ENCODE measurements at places on chromosomes 12 and 14.
A peak's percentile ranks its signal among the peaks of the same experiment; 100 is the strongest.

- DNase-seq = no peak
Measured at GRCh38 chr14:101457301-101457935, 103.9 kb upstream of the DIO3 start.

- DNase-seq = no peak
Measured at GRCh38 chr14:63764103-63764502, 36.2 kb upstream of the SGPP1 start.

- peak; percentile 41 for DNase-seq
Measured at GRCh38 chr12:121404734-121405133, 4.8 kb downstream of the RNF34 start.

GRCh38 chr14:79404874-79405511, 806.3 kb downstream of the DIO2 start:
- DNase-seq = no peak

DNA sequence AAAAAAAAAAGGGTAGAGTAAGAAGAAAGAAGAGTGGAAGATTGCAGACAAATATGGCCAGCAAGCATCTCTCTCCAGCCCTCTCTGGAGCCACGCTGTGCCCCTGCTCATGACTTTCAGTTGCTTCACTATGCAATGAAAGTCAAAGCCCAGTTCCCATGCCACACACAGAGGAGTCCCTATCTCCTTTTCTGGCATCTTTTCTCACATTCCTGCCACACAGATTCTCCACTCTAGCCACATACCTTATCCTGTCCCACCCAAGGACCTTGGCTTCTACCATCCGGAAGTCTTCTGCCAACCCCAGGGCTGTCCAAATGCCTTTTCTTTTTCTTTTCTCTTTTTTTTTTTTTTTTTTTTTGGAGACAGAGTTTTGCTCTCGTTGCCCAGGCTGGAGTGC, 39.3 kb upstream of the CAPRIN2 start:
- no peak for DNase-seq

DNA sequence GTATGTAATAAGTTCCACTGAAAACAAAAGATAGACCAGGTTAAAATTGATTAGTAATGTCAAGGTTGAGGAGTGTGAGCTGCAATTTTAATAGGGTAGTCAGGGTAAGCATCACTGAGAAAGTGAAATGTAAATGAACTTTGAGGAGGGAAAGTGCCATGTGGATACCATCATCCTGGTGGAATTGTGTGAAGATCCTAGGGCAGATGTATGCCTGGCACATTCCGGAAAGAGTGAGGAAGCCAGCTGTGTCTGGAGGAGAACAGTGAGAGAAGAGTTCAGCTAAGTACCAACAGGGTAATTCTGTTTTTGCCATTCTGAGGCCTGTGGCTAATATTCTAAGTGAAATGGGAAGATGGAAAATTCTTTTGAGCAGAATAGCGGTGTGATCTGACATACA, 2.9 kb upstream of the CLEC2A start:
- no peak for DNase-seq

DNA sequence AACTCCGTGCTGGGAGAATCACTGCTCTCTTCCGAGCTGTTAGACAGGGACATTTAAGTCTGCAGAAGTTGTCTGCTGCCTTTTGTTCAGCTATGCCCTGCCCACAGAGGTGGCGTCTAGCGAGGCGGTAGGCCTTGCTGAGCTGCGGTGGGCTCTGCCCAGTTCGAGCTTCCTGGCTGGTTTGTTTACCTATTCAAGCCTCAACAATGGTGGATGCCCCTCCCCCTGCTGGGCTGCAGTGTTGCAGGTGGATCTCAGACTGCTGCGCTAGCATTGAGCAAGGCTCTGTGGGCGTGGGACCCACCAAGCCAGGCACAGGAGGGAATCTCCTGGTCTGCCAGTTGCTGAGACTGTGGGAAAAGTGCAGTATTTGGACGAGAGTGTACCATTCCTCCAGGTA, 43.7 kb downstream of the GPR137C start:
- no peak for DNase-seq

- DNase-seq = no peak
Measured at GRCh38 chr12:53123578-53124351, 20.5 kb downstream of the SOAT2 start.

GRCh38 chr14:90777830-90778485, 38.3 kb downstream of the TTC7B start:
- DNase-seq = no peak

DNA sequence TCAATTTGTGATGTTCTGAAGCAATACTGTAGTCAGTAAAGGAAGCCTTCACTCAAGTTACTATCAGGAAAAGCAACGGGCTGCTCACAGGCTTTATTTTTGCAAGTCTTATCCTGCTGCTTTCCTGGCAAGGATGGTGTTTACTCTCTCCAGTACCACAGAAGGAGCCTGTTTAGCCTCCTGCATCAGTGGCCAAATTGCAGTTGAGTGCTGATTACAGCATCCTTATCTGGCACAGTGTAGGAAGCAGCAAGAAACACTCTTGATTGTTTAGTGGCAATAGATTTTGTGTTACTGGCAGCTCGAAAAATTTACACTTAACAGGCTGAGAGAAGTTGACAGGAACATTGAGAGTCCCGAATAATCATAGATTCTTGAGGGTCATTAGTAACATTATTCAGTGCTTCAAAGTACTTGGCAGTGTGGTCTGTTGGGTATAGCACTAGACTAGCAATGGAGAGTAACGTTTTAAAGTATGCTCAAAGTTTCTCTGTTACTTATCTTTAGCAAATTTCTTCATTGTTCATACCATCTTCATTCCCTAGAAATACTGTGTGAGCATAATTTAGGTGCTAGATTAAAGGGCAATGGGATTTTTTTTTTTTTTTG, 11.7 kb downstream of the TULP3 start:
- DNase-seq = no peak

DNA sequence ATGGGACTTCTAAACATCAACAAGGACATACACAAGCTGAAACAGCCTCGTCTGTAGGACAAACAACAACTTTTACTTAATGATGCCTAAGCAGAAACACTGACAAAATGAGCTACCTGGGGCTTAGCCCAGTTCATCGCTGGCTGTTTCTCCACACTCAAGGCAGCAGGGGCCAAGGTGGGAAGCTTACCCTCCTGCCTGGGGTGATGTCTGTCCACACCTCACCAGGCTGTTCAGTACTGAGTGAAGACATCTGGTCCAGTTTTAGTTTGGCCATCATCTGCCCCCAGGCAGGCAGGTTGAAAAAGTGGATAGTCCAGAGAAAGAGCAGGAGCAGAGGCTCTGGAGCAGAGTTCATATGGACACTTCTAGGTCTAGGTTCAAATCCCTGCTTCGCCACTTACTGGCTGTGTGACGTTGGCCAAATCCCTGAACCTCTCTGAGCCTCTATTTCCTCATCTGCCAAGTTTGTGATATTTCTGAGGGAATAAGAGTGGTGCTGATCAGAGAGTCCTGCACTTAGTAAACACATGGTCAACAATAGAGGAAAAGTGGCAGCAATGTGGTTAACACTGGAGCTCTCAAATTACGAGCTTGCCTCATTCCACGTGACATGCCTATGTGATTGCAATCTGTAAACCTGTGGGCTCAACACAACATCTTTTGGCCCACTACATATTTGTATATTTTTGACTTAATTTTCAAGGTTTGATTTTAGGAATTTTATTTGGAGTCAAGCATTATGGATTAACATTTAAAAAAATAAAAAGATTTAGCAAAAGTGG, 720.1 kb upstream of the TMEM132C start:
- no peak for DNase-seq

DNA sequence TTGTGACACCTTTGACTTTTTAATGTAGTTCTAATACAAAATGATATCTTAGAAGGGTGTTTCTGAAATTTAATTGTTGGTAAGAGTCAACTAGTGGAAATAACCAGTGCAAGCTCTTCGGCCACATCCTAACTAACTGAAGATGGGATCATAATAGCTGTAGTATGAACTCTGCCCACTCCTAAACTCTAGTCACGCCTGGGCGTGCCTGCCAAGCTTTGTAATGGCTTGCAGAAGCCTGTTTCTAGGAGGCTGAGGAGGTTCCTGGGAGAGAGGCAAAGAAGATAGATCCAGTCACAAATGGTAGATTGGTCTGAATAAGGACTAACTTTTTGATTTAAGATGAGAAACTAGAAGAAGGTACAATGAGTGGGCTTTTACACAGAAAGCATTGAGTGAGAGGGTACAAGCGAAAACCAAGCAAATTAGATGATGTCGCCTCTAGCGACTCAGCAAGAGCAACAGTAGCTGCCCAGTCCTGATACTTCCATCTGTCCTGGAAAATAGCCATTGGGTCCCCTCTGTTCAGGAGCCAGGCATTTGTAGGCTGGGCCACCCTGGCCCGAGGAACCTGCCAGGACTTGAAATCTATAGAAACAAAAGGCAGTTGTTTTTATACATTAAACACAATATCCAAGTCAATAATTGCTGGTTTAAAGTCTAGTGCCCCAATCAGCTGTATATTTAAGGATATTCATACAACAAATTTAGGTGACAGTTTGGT, 148.8 kb downstream of the SLC38A4 start:
- no peak for DNase-seq

GRCh38 chr14:104576970-104577332, 2.6 kb upstream of the C14orf180 start:
- DNase-seq = no peak

DNA sequence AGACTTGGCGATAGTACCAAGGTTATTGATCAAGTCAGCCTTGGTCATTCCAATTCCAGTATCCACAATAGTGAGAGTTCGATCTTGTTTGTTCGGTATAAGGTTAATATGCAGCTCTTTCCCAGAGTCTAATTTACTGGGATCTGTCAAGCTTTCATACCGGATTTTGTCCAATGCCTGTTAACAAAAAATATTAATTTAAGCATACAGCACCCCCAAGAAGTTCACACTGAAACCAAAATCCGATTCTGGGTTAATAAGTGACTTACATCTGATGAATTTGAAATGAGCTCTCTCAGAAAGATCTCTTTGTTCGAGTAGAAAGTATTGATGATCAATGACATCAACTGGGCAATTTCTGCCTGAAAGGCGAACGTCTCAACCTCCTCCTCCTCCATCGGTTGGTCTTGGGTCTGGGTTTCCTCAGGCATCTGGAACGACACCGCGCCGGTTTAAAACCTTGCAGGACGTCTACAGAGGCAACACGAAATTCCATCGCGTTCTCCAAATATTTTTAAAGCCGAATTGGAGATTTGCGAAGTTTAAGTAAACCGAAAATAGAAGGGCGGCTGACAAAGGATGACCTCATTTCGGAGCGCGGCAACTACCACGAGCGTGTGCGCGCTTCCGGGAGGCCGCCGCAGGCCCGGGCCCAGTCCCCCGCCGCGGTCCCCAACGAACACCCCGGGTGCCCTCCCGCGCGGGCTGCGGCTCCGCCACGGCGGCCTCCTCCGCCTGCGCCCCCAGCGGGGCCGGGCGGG, 716 bp downstream of the HSP90AA1 start:
- DNase-seq = peak; percentile 65

DNA sequence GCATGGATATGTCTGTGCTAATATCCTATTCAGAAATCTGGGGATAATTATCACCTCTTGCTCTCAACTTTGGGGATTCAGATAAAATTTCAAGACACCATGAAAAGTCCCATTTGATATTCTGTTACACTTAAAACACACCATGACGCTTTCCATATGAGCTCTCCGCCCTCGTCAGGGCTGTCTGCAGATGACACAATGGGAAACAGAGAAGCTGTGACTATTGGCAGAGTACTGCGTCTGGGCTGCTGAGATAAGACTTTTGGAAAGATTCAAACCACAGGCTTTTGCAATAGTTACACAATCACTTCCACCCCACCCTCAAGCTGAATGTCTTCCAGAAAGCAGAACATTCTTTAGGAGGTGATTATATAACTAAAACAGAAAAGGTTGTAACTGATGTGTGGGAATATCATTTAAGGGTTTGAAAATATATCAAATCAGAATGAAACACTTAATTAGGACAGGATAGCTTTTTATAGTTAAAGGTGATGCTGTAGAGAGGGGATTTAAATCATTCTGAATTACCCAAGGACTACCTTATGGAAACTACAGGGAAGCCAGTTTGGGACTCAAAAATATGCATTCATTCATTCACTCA, 75.3 kb upstream of the TMPO start:
- no peak for DNase-seq

GRCh38 chr14:71780075-71780474, 152.2 kb upstream of the RGS6 start:
- no peak for DNase-seq

DNA sequence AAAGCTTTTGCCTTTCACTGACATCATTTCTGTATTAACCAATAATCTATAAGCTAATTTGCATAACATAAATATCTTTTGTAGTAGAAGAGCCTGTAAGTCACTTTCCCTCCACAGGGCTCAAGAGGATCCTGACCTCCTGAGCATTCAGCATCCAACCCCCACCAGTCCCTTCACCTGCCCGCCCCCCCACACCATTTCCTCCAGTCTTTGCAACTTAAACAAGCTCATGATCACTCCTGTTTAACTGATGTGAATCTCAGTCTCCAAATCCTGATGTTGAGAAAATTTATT, 12.0 kb upstream of the CRY1 start:
- peak; percentile 5 for DNase-seq

DNA sequence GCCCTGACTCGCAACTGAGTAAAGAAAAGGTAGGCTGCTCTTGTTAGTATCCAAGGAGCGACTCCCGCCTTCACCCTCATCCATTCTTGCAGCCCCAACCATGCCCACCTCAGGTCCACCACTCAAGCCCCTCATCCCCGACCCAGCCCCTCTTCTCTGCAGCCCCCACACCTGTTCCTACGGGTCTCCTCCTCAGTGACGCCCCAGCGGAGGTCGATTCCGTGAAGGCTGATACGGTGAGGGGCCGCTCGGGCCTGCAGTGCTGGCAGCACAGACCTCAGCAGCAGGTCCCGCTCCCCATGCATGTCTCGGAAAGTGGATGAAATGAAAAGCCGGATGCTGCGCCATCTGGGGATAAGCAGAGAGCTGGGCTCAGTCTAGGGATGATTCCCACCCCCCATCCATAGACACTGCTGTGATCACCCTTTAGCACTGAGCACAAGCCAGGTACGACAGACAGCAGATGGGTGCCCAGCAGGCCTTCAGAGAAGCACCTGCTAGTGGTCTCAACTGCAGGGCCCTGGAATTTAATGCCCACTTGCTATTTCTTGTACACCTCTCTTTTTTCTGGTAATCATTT, 26.9 kb downstream of the TEP1 start:
- DNase-seq = no peak

GRCh38 chr12:124872068-124872719, 8.5 kb upstream of the SCARB1 start:
- DNase-seq = no peak

DNA sequence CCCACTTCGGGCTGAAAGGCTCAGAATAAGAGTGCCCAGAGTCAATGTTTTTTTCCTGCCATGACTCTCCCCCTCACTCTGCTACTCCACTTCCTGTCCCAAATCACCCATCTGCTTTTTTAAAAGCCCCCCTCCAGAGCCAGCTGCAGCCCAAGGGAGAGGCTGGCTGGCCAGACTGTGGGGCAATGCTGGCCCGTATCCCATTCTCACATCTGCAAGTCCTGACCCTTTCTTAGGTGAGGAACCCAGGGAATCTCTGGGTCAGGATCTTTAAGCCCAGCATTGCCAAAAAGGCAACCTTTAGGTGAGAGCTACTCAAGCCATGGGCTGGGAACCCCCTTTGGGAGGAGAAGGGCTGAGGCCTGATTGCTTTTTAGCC, 1.7 kb upstream of the ITGA5 start:
- DNase-seq = no peak

Data from NAMALWA (cell line).